ENCODE measurements at places on chromosomes 13 and 19. TPM values are rescaled to one million over a fixed set of nuclear protein-coding genes. Genes with fewer than 3 reads are reported as not detected.

KLK10 gene
- total RNA-seq = not detected

ADGRE1 gene
- 12.1 TPM for total RNA-seq

SMAD9 gene
- 0.80 TPM for total RNA-seq

CEACAM16 gene
- total RNA-seq = not detected

OR1I1 gene
- total RNA-seq = not detected

KANK3 gene
- total RNA-seq = 1.7 TPM

PCDH8 gene
- not detected for total RNA-seq

CIC gene
- total RNA-seq = 87.7 TPM

GRCh38 chr19:29488316-29488715 lies 37.5 kb upstream of the VSTM2B start:
- no peak for DNase-seq

- DNase-seq = no peak
These were observed 3.5 kb downstream of the KLK1 start for GRCh38 chr19:50820086-50820485.

- no peak for DNase-seq
These were observed 17.6 kb downstream of the ACOD1 start for GRCh38 chr13:76965759-76966421.

- no peak for DNase-seq
These were observed 9.7 kb downstream of the CLEC4G start for GRCh38 chr19:7722231-7722651.

- DNase-seq = no peak
These were observed 882.1 kb downstream of the UQCRFS1 start for GRCh38 chr19:28330831-28331230.

DNA sequence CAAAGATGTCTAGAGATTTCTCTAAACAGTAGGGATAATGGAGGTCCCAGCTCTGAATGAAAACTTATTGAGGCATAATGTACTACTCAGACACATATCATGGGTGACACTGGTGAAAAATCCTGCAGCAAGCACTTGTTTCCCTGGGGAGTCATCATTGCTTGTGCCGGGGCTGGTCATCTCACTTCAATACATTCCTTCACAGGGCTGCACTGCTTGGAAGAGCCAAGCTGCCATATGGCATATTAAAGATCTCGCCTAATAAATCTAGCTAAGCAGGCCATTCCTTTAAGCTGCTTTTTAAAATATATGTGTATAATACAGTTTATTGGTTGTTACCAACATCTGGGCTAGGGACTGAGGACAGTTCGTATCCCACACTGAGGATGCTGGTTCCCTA lies 332.2 kb upstream of the GPC6 start:
- no peak for DNase-seq

- no peak for DNase-seq
These were observed 1.3 kb upstream of the ZNF181 start for GRCh38 chr19:34732612-34733211.

DNA sequence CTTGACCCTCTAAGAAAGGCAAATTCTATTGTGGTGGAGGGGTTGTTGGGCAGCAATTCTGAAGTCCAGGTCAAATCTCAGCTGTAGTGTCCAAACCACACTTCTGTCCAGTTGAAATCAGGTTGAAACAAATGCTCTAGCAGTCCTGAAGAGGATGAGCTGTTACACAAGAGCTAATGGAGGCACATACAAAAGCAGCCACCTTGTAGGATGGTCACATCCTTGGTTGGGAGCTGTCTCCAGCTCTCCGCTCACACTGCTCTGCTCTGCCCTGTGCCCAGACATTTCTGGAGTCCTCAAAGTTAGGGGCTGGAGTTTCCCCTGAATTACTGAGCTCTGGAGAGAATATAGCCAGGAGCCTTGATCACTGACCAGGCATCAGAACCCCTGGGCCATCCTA lies 47.2 kb downstream of the GPR12 start:
- no peak for DNase-seq

GRCh38 chr19:35522745-35523327 lies 5.3 kb downstream of the SBSN start:
- DNase-seq = no peak

DNA sequence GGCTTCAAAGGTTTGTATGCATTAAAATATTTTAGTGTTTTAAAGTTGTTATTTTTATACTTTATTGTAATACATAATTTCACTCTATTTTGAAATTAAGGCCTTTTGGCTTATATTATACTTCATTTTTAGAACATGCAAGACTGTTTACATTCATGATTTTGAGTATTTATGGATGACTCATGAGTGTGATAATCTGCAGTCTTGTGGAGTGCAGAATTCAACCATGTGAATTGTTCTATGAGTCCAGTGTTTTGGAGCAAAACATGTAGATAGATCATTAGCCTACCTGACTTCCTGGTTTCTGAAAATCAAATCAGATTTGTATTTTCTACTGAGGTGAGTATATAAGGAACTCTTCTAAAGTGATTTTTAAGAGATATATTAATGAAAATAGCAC lies 241.8 kb downstream of the PCCA start:
- no peak for DNase-seq

DNA sequence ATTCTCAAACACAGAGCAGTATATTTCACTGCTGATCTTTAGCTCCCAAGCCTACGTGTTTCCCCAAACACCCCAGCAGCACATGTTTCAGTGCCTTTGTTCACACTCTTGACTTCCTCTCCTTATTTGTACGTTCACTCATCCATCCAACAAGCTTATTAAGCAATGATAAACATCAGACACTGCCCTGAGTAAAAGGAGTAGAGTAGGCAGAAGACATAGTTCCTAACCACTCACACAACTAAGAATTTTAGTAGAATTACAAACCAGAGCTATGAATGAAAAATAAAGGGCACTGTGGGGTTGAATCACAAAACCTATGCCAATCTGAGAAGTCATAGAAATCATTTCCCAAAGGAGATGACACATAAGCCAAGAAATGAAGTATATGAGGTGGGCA lies 213.5 kb downstream of the DIAPH3 start:
- DNase-seq = no peak

DNA sequence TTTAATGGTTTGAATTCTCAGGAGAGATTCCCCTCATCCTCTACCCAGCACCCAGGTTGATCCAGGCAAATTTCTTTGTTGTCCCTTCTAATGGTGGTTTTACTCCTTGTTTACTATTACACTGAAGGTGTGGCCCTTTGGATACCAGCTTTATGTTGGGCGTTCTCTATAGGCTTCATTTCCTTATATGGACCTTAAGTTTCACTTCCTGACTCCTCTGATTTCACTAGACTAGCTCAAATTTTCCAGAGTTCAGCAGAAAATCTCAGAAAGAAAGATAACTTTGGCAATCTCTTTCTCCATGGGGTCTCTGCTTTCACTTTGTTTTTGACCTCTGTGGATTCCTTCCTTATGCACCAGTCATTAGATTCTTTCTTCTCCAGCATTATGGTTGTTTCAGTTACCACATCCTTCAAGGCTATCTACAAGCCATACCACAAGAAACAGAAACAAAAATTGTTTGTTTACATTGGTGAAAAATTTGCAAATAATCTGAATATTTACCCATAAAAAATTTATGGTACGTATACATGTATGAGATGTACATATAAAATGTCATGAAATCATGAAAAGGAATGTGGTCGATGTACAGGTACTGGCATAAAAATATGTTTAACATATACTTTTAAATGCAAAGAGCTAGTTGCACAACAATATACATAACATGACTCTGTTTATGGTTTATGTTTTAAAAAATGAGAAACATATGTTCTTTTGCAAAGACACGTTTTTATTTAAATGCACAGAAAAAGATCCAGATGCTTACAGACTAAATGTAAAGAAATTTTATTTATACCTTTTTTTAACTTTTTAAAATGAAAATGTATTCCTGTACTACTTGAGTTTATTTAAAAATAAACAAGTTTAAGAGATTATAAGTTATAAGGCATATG lies 212.6 kb downstream of the LACC1 start:
- no peak for DNase-seq

- DNase-seq = no peak
These were observed 67.2 kb upstream of the GPR183 start for GRCh38 chr13:99374169-99374991.

DNA sequence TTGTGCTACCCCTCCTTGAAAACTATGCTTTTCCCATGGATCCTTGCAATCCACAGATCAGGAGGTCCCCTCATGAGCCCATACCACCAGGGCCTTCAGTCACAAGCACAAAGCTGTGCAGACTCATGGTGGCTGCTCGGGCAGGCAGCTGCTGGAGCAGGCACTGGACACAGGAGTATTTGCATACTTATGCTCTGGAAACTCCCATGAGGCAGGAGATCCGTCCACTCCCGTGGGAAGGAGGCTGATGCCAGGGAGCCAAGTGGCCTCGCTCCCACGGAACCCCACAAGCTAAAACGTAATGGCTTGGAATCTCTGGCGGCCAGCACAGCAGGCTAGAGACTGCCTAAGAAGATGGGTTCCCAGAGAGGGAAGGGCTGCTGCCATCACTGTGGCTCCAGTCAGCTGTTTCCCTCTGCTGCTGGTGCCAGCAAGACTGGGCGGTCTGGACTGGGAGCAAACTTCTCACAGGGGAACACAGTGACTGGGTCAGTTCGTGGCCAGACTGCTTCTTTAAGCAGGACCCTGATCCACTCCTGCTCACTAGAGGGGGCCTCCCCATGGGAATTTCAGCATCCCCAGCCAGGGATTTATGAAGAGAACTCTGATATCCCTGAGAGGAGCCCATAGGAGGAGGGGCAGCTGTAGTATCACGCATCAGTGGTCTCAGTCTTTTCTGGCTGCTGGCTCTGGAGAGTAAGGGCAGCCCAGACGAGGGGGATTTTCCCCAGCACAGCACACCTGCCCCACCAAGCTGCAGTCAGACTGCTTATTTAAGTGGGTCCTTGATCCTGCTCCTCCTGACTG lies 370.3 kb upstream of the ATXN8OS start:
- no peak for DNase-seq

DNA sequence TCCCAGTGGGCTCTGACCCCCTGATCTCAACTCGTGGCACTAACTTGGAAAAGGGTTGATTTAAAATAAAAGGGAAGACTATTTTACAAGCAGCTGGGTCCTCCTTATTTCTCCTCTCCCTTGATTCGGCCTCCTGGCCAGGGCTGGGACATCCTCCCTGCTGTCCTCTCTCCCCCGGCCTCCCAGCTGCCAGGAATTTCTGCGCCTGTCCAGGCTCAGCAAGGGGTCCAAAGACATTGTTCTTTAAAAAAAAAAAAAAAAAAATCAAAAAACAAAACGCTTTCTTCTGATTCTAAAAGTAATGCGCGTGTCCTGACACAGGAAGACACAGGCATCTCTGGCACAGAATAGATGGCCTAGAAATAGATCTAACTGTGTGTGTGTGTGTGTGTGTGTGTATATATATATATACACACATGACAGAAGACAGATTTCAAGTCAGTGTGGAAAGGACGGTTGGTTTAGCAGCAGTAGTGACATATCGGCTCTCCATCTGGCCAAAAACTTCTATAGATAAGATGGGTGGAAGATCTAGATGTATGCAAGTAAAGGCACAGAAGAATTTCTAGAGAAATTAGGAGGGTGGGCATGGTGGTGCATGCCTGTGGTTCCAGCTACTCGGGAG lies 12.3 kb upstream of the LENG8 start:
- no peak for DNase-seq

DNA sequence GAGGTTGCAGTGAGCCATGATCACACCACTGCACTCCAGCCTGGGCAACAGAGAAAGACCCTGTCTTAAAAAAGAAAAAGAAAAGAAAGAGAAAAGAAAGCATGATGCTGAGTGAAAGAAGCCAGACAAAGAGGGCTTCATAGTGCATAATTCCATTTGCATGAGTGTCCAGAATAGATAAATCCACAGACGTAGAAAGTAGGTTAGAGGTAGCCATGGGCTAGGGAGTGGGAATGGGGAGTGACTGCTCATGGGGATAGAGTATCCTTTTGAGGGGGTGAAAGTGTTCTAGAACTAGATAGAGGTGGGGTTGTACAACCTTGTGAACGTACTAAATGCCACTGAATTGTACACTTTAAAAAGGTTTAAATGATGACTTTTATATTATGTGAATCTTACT lies 7.6 kb upstream of the OR1I1 start:
- no peak for DNase-seq

DNA sequence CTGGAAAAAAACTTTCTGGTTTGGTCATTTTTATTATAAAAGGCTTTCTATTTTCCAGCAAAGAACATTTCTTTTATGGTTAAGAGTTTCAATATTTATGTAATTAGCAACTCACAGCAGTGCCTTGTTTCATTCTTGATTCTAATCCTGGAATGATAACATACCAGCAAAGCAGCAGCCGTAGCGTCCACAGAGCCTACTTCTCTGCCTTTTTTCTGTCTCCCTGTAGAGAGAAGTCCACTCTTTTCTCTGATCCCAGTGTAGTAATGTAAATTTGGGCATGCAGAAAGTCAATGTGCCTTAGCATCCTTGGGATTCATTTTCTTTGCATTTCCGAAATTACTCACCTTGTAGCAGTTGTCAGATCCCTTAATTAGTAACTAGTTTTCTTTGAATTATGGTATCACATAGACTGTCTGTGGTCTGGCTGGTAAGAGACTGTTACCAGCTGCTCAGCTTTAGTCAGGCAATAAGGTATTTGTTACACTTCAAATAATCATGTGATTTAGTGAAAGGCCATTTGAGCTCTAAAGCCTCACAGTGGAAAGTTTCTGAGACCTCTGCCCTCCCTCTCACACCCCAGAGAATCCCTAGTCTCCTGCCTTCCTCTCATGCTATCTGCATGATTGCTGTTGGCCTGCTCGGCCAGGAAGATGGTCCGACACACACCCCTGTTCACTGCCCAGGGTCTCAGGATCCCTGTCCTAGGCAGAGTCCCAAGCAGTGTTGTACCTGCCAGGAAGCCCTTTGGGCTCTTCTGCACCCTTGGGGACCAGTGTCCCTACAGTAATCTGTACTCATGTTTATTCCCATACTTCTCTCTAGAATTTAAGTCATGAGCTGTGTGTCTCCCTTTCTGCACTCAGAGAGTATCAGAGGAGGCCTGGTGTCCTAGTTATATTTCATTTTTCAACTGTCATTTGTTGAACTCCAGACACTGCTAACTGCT lies 86.3 kb downstream of the LRCH1 start:
- no peak for DNase-seq

GRCh38 chr13:79380997-79381396 lies 25.1 kb downstream of the RBM26 start:
- DNase-seq = no peak

GRCh38 chr13:70128098-70128497 lies 19.8 kb upstream of the KLHL1 start:
- no peak for DNase-seq
